NCI-H1092 treated with DMSO at 0.1 percent for 48 hours (cell line): ENCODE measurements at places on chromosomes 13 and 19.
A peak's percentile ranks its signal among the peaks of the same experiment; 100 is the strongest.

- no peak for DNase-seq
These were observed 396 bp downstream of the F7 start for GRCh38 chr13:113105921-113106452.

DNA sequence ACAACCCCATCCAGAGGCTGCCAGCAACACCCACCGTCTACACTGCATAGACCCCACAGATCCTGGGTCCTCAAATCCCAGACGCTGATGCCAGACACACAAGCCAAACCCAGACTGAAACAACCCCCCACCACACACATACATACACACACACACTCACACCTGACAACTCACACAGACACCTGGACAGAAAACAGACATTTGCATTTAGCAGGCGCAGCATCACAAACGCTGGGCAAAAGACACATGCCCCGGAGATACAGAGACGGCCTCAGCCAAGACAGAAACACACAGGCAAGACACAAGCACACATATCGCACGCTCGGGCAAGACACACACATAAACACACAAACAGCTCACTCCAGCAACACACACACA, 1.3 kb downstream of the BBC3 start:
- DNase-seq: no peak

DNA sequence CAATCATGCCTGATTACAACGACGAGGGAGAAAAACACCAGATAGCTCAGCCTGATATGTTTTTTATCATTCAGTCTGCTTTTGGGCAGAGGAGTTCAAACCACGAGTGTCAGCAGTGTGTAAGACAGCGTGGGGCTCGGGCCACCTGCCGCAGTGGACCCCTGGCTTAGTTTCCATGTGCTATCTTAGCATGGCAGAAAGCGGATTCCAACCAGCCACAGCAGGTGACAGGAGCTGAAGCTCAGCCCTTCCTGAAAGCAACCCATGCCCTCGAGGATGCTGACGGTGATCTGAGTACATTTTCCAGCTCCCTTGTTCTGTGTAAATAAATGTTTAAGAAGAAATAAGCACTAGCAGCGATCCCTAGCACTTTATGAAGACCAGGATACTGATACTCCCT, 32.2 kb upstream of the MBNL2 start:
- DNase-seq: peak; percentile 24

DNA sequence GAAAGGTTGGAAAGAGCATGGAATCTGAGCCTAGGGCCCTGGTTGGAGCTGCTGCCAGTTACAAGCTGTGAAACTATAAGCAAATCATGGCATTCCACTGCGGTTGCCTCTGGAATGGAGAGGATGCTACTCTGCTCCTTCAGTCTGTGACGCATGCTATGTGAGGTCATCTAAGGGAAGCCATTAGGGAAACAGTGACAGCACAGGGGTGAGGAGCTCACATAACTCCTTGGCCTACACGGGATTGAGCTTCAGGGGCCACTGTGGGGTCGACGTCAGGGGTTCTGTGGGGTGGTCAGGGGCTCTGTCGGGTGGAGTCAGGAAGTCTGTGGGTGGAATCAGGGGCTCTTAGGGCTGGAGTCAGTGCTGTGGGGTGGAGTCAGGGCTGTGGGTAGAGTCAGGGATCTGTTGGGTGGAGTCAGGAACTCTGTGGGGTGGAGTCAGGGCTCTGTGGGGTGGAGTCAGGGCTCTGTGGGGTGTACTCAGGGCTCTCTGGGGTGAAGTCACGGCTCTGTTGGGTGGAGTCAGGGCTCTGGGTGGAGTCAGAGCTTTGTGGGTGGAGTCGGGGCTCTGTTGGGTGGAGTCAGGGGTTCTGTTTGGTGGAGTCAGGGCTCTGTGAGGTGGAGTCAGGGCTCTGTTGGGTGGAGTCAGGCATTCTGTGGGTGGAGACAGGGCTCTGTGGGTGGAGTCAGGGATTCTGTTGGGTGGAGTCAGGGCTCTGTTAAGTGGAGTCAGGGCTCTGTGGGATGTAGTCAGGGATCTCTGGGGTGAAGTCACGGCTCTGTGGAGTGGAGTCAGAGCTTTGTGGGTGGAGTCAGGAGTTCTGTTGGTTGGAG, 35.8 kb upstream of the MEDAG start:
- no peak for DNase-seq

DNA sequence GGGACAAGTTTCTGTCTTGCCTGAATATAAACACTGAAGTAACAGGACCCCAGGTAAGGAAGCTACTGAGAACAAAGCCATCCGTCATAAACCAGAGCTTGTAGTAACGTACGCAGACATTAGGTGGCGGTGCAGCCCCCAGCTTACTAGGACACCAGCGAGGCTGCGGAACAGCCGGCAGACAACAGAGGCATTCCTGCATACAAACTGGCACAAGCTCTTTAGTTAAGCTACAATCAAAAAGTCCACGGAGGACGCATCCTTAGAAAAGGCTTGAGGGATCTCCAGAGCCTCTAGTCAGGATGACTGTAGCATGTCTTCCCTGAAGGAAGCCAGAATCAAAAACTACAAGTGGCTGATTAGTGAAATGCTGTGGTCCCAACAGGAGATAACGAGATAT, 26.2 kb downstream of the ZNF160 start:
- DNase-seq: peak; percentile 42

DNA sequence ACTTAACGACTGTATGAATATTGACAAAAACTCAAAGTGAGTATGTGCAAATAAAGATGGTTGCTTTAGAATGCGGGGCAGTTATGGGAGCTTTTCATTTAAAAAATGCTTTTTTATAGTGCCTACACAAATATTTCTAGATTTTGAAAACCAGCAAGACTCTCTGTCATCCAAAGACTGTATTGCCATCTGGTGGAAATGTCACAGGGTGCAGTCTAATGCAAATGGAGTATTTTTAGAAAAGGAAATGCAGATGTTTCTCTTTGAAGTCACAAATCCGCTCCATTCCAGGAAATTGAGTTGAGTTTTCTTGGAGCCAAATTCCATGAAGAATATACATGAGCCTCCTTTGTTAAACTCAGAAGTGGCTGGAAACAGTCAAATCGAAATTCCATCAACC, 2.3 kb upstream of the C1QTNF9B start:
- no peak for DNase-seq

GRCh38 chr13:73664851-73665250, 469.4 kb downstream of the KLF12 start:
- DNase-seq: no peak

DNA sequence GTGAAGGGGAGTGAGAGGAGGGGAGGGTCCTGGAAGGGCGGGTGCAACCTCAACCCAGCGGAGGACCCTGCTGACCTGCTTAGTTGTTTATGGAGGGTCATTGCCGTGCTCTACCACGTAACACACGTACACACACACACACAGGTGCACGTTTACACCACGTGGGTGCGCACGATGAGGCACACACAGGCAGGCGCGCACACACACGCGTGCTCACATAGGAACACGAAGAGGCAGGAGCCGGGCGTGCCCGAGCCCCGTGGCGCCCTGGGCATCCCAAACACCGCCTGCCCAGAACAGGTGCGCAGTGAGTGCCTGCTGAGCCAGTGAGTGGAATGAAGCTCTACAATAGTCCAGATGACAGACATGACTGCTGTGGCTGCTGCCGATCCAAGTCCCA, 11.2 kb upstream of the MADCAM1 start:
- DNase-seq: no peak

DNA sequence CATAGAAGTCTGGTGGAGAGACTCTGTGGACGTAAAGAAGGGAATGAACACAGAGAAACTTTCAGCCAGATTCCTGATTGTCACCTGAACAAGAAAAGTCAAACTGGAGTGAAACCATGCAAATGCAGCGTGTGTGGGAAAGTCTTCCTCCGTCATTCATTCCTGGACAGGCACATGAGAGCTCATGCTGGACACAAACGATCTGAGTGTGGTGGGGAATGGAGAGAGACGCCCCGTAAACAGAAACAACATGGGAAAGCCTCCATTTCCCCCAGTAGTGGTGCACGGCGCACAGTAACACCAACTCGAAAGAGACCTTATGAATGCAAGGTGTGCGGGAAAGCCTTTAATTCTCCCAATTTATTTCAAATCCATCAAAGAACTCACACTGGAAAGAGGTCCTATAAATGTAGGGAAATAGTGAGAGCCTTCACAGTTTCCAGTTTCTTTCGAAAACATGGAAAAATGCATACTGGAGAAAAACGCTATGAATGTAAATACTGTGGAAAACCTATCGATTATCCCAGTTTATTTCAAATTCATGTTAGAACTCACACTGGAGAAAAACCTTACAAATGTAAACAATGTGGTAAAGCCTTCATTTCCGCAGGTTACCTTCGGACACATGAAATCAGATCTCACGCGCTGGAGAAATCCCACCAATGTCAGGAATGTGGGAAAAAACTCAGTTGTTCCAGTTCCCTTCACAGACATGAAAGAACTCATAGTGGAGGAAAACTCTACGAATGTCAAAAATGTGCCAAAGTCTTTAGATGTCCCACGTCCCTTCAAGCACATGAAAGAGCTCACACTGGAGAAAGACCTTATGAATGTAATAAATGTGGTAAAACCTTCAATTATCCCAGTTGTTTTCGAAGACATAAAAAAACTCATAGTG, 10.8 kb downstream of the ZNF101 start:
- no peak for DNase-seq

GRCh38 chr19:33434886-33435705, 61.6 kb downstream of the CEBPG start:
- DNase-seq: no peak

GRCh38 chr13:100980171-100980570, 305.6 kb upstream of the TMTC4 start:
- DNase-seq: no peak
